ENCODE measurements at places on chromosomes 11 and 22.
A peak's percentile ranks its signal among the peaks of the same experiment; 100 is the strongest.

DNA sequence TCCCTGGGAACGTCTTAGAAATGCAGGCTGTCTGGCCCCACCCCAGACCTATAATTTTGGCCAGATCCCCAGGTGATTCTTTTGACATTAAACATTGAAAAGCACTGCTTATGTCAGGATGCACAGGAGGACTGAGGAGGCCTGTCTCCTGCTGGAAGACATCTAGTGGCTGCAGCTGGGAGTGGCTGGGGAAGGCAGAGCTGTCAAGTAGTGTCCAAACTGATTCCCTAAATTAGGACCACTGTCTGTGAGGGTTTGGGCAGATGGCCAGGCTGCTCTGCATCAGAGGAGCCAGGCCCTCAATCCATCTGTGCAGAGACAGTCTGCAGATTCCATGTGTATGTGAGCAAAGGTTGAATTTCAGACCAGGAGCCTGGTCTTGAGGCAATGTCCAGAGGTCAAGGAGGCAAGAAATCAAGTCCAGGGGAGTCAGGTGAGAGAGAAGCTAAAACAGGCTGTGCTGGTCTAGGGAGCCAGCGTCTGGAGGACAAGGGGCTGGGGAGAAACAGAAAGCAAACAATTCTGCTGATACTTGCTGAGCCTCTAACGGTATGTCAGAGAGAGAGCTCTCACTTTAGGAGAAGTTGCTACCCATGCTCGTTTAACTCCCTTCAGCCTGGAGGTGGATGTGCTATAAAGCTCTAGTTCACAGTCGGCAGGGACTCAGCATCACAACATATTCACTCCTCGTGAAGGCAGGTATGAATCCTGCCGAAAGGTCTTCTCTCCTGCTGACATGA is 15.3 kb upstream of the SYTL2 start:
- DNase-seq = peak; percentile 46

- DNase-seq = no peak
These were observed 85.2 kb upstream of the ARHGAP20 start for GRCh38 chr11:110797453-110797852.

GRCh38 chr11:114401311-114401710 is 845 bp downstream of the RBM7 start:
- no peak for DNase-seq

GRCh38 chr11:74818283-74818946 is 69.8 kb downstream of the RNF169 start:
- DNase-seq = no peak

DNA sequence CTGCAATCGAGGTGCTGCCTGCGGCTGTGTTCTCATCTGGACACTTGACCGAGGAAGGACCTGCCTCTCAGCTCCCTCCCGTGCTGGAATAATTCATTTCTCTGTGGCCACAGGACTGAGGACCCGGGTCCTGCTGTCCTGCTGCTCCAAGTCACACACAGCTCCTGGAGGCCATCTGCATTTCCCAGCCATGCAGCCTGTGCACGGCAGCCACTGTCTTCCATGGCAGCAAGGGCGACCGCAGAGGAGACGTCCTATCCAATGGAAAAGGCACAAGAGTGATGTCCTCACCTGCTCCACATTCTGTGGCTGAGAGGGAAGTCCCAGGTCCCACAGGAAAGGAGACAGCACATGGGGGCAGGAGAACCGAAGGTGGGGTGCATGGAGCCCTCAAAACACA is 495.8 kb downstream of the BRD1 start:
- no peak for DNase-seq

GRCh38 chr22:22893077-22893805 is 5.6 kb downstream of the IGLL5 start:
- DNase-seq = peak; percentile 36

GRCh38 chr11:5123802-5124521 is 14.2 kb downstream of the OR52A5 start:
- DNase-seq = peak; percentile 58

DNA sequence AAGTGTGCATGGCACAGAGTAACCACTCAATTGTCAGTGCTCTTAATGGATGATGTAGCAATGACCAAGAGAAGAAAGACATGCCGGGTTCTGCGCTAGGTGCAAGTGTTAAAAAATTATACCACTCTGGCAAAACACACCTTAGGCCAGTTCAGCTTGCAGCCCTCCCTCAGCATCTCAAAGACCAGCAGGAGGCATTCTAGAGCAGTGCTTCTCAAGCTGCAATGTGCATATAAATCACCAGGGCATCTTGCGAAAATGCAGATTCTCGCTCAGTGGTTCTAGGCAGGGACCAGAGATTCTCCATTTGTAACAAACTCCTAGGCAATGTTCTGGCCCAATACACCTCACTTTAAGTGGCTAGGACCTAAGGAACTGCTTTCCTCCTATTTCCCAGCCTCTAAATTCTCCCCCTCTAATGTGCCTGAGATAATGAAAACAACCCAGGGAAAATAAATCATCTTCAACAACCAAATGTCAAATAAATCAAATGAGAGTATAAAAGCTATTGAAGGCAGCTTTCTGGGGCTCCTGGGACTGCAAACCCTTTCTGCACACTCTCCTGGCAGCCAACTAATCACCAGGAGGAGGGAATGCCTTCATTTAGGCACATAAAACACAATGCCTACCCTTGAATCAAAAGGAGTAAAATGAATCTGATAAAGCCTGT is 337.2 kb upstream of the API5 start:
- peak; percentile 13 for DNase-seq

- no peak for DNase-seq
These were observed 110.2 kb downstream of the UVRAG start for GRCh38 chr11:75924966-75925784.

DNA sequence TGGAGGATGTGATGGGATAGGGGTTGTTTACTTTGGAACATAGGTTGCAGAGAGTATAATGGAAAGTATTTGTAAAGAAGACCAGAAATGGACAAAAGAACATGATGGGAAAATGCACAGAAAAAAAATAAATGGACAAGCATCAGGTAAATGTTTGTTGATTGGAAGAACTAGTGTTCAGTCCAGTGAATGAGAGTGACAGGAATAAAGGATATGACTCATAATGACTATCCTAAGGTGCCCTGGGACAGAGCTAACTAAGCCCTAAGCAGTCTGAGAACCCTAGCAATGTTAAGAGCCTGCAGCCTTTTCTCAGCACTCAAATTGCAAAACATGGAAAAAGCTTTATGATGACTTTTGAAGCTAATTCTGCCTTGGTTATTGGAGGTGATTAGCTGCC is 732.8 kb upstream of the ANO5 start:
- no peak for DNase-seq

- DNase-seq = no peak
These were observed 5.4 kb upstream of the MAPK8IP1 start for GRCh38 chr11:45879803-45880686.

GRCh38 chr11:76207642-76208401 is 1.5 kb upstream of the WNT11 start:
- DNase-seq = peak; percentile 88

GRCh38 chr11:22923561-22923960 is 63.3 kb upstream of the CCDC179 start:
- no peak for DNase-seq

- DNase-seq = no peak
These were observed 50.7 kb downstream of the SHISAL1 start for GRCh38 chr22:44261861-44262595.

DNA sequence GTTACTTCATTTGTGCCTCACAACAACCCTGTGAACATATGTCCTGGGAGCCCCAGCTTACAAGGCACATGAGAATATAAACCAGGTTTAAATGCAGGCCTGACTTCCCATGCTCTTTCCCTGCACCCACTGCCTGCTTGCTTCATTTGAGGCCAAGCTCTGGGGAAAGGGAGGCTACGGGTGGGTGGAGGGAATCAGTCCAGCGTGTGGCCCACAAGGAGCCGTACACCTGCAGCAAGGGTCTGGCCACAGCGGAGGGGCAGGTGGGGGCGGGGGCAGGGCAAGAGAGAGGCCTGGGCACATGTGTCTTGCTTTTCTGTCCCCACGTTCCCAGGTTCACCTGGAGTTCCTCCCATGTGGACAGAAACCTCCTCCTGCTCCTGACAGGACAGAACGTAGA is 26.2 kb downstream of the FAM83F start:
- no peak for DNase-seq

- DNase-seq = no peak
These were observed 16.1 kb upstream of the TMEM123 start for GRCh38 chr11:102468616-102469195.

- no peak for DNase-seq
These were observed 109.8 kb downstream of the NAT10 start for GRCh38 chr11:34214961-34215805.

DNA sequence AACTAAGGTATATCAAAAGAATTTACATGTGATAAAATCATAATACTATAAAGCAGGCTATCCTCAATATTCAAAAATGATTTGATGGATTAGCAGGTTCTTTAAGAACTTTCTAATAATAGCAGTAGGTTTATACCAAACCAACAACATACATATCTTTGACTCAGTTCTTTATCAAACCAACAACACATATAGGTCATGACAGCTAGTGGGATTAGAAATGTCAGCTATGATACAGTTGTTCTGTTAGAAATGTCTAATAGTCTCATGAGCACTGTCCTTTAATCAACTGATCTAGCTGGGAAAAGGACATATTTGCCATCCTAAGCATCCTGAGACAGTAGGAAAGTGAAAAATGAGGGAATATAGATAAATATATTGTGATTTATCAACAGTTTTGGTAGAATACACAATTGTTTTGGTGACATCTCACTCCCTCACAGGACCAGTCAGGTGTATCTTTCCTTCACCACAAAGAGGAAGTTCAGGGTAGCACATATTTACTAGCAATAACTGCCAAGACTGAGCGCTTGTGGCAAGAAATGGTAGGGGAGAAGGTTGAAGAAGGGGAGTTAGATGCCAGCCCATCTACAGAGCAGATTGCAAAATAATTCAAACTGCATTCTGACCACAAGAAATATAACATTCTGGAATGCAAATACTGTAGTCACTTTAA is 90.8 kb upstream of the APOA1 start:
- no peak for DNase-seq

DNA sequence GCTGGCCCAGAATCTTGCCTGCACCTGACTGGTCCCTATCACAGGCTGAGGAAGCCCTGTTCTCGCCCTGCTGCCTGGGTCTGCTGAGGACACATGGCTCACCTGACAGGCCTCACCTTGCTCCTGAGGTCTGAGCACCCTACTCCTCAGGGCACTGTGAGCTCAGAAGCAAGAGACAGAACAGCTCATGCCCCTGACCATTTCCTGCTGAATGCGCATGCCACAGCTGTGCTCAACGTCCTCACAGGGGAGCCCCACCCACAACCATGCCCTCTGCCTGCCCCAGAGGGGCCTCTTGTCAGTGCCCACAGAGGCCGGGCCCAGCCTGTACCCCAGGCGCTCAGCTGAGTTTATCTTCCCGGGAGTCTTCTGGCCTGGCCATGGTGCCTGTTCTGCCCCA is 2.8 kb upstream of the TSPO start:
- DNase-seq = no peak

DNA sequence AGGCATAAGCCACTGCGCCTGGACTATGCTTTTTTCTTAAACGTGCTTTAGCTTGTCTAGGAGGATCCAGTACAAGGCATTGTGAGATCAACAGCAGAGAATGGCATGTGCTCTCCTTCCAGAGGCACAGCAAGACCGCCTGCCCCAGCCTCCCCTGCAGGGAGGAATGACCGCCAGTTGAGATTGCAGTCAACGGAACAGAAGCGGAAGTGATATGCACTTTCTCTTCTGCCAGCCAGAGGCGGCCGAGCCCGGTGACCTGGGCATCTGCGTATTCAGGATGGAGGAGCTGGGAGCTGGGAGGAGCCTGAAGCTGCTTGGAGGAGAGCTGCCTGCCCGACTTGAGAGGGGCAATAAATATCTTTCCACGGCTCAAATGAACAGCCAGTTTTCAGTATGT is 243.0 kb downstream of the CTTN start:
- DNase-seq = no peak

- no peak for DNase-seq
These were observed 894.6 kb downstream of the METTL15 start for GRCh38 chr11:29002816-29003215.

DNA sequence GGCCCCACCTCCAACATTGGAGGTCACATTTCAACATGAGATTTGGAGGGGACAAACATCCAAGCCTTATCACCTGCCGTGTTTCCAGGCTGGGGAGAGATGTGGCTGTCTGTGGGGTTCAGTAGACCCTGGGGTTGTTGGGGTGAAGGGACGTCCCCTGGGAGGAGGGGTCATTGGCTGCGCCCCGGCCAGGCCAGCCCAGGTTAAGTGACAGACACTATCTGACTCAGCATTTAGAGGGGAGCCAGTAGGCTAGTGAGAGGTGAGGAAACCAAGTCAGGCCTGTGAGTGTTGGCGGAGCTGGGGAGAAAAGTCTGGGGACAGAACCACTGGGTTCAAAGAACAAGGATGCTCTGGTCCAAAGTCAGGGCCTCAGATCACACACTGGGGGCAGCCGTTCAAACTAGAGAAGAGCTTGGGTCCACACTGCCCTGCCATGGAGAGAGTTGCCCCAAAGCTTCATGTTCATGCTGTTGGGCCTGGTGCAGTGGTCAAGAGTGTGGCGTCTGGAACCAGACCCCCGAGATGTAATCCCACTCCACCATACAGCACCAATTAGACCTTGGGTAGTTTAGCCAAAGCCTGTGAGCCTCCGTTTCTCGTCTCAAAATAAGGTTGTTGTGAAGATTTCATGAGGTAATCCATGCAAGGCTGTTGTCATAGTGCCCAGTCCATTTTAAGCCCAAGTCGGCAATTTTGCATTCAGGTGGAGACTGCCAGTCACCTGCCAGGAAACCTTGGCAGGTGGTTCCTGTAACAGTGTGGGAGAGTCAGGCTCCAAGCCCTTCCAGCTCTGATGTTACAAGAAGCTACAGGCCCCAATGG is 1289.6 kb downstream of the TBC1D22A start:
- no peak for DNase-seq

- DNase-seq = peak; percentile 19
These were observed 916.3 kb downstream of the TBC1D22A start for GRCh38 chr22:47678636-47679287.

GRCh38 chr22:29231971-29232959 is 26.6 kb downstream of the EMID1 start:
- peak; percentile 26 for DNase-seq
